ENCODE measurements at places on chromosomes 16 and 17. TPM values are rescaled to one million over a fixed set of nuclear protein-coding genes. Genes with fewer than 3 reads are reported as not detected.

The CPHXL2 gene
- total RNA-seq = not detected

The NTN1 gene
- 1.5 TPM for total RNA-seq

The FOXL1 gene
- 0.07 TPM for total RNA-seq

The OR1G1 gene
- not detected for total RNA-seq

GRCh38 chr16:5916711-5917191 lies 819.2 kb upstream of the EEF2KMT start:
- no peaks in the 10 kb centered on the region for H3K4me1 ChIP-seq
- no peak for DNase-seq
- no peak overlapping the region for H3K4me3 ChIP-seq
- peaks cover 3% of the 10 kb centered on the region for H3K36me3 ChIP-seq
- no peaks in the 10 kb centered on the region for H3K27me3 ChIP-seq
- H3K27ac ChIP-seq = no peak overlapping the region

DNA sequence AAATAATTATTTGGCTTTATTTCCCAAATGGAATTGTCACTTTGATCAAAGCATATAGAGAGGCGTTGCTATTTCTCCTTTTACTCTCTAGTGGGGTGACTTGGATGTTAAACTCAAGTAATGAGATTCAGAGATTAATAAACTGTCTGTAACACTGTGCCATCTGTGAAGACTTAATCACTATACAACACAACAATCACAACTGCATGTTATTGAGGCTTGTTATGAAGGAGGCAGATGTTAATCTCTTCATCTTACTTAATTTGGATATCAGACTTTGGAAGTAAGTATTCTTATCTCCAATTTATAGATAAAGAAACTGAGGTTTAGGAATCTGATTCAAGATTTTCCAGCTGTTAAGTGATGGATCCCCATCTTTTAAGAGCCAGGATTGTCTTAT lies 132.5 kb downstream of the CNTNAP4 start:
- H3K4me3 ChIP-seq = no peak overlapping the region
- no peaks in the 10 kb centered on the region for H3K36me3 ChIP-seq
- DNase-seq = no peak
- H3K27me3 ChIP-seq = no peaks in the 10 kb centered on the region

GRCh38 chr16:53043986-53044601 lies 8.6 kb downstream of the CHD9NB start:
- H3K27me3 ChIP-seq = peaks cover 7% of the 10 kb centered on the region
- no peak overlapping the region for H3K4me3 ChIP-seq
- H3K27ac ChIP-seq = no peak overlapping the region
- no peaks in the 10 kb centered on the region for H3K36me3 ChIP-seq

DNA sequence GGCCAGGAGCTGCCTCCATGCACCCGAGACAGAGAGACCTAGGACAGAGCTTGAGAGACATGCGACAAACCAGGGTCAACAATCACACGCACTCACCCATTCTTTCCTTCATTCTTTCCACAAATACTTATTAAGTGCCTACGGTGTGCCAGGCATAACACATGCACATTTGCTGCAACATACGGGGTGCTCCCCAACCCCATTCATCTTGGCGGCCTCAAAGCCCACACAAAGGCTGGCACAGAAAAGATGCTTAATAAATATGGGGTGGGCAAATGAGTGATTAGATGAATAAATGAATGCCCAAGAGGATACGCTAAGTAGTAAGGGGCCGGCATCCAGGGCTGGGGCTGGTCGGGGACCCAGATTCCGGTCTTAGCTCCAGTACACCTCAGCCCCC lies 117.9 kb downstream of the ZNF423 start:
- no peak for DNase-seq
- no peaks in the 10 kb centered on the region for H3K27me3 ChIP-seq
- H3K4me3 ChIP-seq = no peak overlapping the region
- no peaks in the 10 kb centered on the region for H3K4me1 ChIP-seq

All from activated T-cell treated with anti-CD3 and anti-CD28 coated beads, Interleukin-2, amount 50 U/mL, for 72 hours (primary cell).